ENCODE measurements at places on chromosomes 4 and X. TPM values are rescaled to one million over a fixed set of nuclear protein-coding genes. Genes with fewer than 3 reads are reported as not detected.

RTL3 gene
- total RNA-seq, result not detected

AKAP14 gene
- not detected for total RNA-seq

ATP6AP2 gene
- total RNA-seq, result 68.9 TPM

SLC9B1 gene
- 2.0 TPM for total RNA-seq

PORCN gene
- total RNA-seq, result 20.9 TPM

IL2 gene
- 0.31 TPM for total RNA-seq

GABRG1 gene
- total RNA-seq, result not detected

PABPC1L2A gene
- not detected for total RNA-seq
